SHP77 (cell line): ENCODE measurements at places on chromosomes 5 and 9.

GRCh38 chr5:134576386-134577021, 51.0 kb downstream of the JADE2 start:
- no peak for DNase-seq

DNA sequence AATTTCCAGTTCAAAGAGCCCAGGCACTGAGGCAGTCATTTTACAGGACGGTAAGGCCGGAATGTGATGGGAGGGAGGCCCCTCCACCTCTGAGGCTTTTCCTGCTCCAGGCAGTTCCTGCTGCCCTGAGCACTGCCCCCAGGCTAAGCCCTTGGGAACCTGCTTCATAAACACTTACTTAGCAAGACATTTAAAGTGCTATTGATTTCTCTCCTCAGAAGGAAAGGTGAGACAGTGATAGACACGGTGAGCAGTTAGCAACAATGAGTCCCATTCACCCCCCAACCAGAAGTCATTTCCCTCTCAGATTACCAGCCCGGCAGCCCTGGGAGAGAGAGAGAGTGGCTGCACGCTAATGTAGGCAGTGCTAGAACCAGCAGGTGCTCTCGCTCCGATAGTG, 462.5 kb downstream of the SPOCK1 start:
- DNase-seq, result peak; percentile 27

DNA sequence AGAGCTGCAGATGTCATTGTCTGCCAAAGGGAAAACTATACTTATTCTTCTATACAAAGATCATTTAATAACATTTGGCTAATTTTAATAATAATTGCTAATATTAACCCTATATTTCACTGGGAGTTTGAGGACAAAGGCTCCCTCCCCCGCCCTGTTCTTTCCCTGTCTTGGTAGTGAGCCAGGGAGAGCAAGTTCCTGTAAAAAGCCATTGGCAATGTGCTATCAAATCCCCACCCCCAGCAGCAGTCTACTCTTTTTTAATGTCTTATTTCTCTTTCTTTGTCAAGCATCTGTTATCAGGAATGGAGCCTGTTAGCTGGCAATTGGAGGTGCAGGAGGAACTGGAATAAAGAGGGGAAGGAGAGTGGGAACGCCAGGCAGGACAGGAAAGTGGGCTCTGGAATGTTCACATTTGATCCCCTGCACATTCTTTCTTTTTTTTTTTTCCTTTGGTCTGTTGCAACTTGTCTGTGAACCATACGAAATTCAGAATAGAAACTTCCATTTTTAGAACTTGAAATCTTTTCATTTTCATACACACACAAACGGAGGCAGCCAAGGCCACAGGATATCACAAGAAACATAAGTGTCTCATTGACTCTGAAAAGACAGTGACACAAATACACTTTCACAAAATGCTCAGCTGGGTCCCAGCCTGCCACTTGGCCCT, 664.8 kb upstream of the ZNF608 start:
- no peak for DNase-seq

DNA sequence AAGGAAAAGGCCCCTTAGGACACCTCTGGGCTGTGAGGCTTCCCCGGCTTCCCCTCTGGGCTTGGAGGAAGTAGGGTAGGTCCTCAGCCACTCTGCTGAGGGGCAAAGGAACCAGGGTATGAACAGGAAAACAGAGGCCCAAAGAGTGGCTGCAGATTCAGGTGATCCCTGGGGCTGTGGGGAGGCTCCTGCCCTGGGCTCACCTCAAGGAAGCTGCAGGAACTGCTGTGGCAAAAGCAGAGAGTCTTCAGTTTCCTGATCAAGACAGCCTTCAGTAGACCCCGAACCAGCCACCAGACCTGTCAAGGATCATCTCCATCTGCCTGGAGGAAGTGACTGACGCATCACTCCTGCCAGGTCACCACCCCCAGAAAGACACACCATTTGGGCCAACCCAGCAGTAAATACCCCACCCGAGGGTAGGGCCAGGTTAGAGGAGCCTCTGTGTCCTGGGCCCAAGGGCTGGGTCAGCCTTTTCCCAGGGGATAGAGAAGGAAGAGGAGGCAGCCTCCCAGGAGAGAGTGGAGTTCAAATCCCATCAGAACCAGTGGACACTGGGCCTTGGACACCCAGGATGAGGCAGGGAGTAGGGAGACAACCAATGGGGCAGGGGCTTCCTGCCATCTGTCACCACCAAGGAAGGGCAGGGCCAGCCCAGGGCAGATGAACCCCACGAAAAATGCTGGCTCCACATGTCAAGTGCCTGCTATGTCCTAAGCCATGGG, 5.8 kb upstream of the ST6GALNAC6 start:
- no peak for DNase-seq

DNA sequence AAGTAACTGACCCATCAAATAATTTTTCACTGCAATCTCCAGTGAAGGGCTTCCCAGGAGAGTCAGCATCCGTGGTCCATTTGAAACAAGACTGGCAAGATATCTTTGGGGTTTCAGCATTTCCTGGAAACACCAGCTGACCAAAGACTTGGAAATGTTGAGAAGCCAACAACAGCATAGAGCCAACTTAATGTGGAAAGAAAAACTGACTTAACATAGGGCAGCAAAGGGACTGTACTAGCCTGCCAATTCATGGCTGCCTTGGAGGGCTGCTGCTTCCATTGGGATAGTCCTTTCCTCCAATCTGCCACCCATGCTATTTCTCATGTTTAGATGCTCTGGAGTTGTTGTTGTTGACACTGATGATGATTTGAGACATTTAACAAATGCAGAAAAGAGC, 76.5 kb upstream of the SPDL1 start:
- no peak for DNase-seq

GRCh38 chr5:81140943-81141342, 92.2 kb upstream of the CKMT2 start:
- DNase-seq, result no peak

DNA sequence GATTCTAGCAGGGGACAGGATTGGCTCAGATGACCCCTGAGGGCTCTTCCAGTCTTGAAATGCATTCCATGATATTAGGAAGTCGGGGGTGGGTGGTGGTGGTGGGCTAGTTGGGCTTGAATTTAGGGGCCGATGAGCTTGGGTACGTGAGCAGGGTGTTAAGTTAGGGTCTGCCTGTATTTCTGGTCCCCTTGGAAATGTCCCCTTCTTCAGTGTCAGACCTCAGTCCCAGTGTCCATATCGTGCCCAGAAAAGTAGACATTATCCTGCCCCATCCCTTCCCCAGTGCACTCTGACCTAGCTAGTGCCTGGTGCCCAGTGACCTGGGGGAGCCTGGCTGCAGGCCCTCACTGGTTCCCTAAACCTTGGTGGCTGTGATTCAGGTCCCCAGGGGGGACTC, 2.9 kb upstream of the MYOZ3 start:
- no peak for DNase-seq

GRCh38 chr5:57037355-57037754, 85.4 kb upstream of the MIER3 start:
- DNase-seq, result no peak

GRCh38 chr5:103435136-103435889, 127.3 kb downstream of the NUDT12 start:
- no peak for DNase-seq

DNA sequence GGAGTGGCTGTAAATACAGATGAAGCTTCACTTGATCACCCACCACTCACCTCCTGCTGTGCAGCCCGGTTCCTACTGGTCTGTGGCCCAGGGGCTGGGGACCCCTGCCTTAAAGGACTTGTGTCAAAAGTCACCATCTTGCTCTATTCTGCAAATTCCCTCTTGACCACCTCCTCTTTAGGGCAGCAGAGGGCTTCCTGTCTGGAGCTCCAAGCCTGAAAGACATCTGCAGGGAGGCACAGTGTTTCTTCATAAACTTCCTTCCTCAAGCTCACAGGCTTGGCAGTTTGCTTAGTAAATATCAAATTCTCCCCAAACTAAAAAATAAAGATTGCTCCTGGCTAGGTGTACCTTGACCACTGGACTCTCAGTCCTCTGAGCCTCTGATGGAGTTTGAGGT, 104.4 kb downstream of the FRMD3 start:
- DNase-seq, result no peak

DNA sequence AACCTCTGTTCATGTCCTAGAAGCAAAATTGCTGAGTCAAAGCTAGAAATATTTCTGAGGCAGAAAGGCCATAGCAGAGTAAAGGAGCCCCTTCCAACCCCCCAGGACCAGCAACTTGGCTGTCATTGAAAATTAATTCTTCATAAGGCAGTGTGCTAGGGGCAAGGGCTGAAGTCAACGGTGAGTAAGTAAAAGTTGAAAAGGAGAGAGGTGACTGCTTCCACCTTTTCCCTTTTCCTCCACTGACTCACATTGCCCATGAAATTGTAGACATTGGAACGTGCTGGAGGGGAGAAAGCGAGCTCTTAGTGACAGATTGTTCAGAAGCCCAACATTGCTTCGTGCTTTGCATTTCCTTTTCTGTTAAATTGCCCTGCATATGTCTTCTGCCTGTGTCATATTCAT, 19.1 kb downstream of the GLRA1 start:
- DNase-seq, result no peak

- no peak for DNase-seq
These were observed 1.3 kb upstream of the ZNF462 start for GRCh38 chr9:106861640-106862109.

GRCh38 chr9:114588210-114588609, 641 bp downstream of the ATP6V1G1 start:
- DNase-seq, result no peak

DNA sequence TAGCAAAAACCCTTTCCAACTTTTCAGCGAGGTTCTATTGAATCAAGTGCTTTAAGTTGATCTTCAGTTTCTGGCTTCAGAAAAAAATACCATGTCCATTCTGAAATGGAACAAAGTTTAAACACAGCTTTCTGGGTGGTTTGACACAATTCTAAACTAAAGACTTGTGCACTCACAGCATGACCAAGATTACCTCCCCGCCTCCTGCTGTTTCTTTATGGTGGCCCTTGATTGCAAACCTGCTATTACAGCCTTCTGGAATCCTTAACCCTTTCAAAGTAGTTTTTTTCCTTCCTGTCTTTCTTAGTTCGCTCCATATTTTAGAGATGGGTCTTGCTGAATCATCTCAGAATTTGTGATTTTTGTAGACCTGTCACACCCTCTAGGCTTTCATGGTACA, 135.9 kb upstream of the FBN2 start:
- no peak for DNase-seq

- peak; percentile 90 for DNase-seq
These were observed 32.1 kb downstream of the NAIF1 start for GRCh38 chr9:128034821-128035652.

DNA sequence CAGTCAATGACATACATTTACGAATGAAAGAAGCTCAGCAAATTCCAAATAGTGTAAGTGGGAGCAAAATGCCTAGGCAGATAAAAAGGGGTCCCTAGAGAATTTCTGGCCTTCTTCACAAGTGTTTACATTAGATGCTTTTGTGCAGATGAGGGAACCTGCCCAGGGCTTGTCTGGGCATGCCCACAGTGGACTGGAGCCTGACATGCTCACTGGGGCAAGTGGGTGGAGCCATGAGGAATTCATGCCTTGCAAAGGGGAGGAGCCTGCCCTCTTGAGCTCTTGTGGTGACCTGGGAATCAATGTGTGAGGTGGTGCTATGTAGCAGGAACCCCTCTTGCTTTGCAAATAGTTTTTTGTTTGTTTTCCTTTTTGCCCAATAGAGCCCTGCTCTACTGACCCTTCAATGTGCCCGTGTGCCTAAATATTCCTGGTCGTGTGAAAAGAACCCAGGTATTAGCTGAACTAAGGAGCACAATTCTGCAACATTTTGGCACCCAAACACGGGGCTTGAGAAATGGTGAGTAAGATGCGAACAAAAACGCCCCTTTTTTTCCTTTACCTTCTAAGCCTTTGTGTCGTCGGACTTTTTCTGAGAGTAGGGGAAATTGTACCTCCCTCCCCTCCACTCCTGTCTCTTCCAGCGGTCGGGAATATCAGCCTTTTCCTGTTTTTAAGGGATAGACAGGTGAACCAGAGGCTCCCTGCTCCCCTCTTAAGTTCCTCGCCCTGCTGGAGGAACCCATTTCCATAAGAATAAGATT, 433.8 kb upstream of the CDH9 start:
- DNase-seq, result no peak

GRCh38 chr5:95986001-95986400, 24.4 kb upstream of the ELL2 start:
- no peak for DNase-seq

DNA sequence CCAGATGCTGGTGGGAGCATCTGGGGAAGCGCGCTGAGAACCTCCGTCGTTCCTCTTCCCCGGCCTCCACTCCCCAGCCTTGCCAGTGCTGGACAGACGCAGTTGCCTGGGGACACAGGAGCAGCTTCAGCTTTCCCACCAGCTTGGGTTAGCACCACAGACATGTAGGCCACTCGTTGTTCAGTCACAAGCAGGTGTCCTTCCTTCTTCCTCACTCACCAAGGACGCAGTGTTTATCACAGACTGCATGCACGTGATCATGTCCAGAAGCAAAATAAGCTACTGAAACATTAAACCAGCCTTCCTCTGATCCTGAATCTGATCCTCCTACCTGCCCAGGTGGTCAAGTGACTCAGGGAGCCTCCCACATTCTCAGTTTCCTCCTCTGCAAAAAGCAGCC, 232.9 kb downstream of the SYK start:
- DNase-seq, result no peak

- no peak for DNase-seq
These were observed 40.3 kb upstream of the CDKN2AIPNL start for GRCh38 chr5:134451936-134452505.

DNA sequence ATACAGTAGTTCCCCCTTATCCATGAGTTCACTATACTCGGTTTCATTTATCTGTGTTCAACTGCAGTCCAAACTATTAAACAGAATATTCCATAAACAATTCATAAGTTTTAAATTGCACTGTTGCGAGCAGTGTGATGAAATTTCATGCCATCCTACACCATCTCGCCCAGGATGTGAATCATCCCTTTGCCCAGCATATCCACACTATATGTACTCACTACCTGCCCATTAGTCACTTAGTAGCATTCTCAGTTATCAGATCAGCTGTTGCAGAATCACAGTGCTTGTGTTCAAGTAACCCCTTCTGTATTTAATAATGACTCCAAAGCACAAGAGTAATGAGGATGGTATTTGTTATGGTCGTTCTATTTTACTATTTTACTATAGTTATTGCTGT, 51.5 kb downstream of the SHOC1 start:
- no peak for DNase-seq

DNA sequence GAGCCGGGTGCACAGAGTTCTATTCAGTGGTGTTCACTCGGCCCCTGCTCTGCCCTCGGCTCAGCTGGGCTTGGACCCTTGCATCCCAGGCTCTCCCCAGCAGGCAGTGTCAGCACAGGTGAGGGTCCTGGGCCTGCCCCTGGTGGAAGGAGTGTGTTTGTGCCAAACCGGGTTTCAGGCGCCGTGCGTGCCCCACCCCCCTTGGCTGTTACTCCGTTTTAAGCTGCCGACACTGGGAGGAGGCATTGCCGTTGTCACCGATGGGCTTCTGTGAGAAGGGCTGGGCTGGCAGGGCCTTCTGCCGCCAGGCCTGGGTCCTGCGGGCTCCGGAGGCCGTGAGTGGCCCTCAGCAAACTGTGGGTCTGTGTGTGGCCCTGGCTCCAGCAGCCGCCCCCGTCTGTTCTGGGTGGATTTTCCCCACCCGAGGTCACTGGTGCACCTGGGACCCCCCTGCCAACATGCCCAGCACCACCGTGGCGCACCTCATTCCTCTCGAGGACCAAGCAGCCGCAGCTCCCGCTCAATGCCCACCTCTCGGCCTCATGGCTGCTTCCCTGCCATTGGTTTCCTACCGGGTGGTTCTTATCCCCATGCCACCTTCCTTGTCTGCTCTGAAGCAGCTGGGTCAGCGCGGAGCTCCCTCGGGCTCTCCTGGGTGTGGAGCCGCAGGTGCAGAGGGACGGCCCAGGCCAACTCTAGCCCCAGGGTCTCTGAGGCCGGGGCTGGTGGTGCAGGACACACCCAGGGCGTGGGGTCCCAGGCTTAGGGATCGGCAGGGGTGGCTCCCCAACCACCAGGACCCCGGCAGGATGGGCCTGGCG, 44.3 kb upstream of the EXOC3 start:
- DNase-seq, result peak; percentile 54

GRCh38 chr5:130759061-130759460, 406.0 kb downstream of the HINT1 start:
- DNase-seq, result no peak
